Lung (tissue), 17 donors: ENCODE measurements at places on chromosomes 13 and 19. TPM values are rescaled to one million over a fixed set of nuclear protein-coding genes. Genes with fewer than 3 reads are reported as not detected.

GRCh38 chr19:11373885-11374432, 507 bp upstream of the SWSAP1 start:
- no peak for DNase-seq
- H3K4me1 ChIP-seq: peaks cover 17% of the 10 kb centered on the region
- H3K27me3 ChIP-seq: no peaks in the 10 kb centered on the region

GRCh38 chr19:7238051-7238450, 56.2 kb downstream of the INSR start:
- H3K36me3 ChIP-seq: no peaks in the 10 kb centered on the region
- H3K4me1 ChIP-seq: no peaks in the 10 kb centered on the region

- no peaks in the 10 kb centered on the region for H3K27me3 ChIP-seq
- no peak overlapping the region for H3K27ac ChIP-seq
- no peak for DNase-seq
- no peaks in the 10 kb centered on the region for H3K36me3 ChIP-seq
Observed at GRCh38 chr13:33345842-33346241, 60.3 kb upstream of the STARD13 start.

DNA sequence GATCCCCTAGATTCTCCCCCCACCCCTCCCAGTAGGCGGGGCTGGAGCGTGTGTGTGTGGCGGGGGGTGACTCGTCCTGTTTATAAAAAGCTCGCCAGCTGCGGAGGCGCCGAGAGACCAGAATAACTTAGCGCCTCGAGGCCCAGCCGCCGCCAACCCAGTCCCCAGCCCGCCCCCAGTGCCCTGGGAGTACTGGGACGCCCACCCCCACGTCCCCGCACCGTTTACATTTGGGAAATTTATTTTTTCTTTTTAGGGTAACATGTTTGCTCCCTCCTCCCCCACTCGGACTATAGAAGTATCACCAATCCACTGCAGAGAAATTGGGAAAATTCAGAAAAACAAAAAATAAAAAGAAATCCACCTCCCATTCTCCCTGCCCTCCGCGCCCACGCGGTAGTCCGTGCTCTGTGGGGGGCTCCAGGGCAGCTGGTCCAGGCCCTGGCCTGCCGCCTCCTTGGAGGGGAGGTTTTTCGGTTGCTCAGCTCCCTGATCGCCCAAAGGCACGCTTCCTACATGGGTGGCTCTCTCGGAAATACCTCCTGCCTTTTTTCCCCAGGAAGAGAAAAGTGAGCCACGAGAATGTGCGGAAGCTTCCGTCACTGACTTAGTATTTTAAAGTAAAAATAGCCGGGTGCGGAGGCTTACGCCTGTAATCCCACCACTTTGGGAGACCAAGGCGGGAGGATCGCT, 1.5 kb upstream of the RAB3A start:
- peaks cover 8% of the 10 kb centered on the region for H3K4me1 ChIP-seq
- peak overlapping the region; percentile 100 for H3K27ac ChIP-seq
- no peaks in the 10 kb centered on the region for H3K27me3 ChIP-seq
- no peaks in the 10 kb centered on the region for H3K36me3 ChIP-seq
- peak; percentile 88 for DNase-seq
- H3K4me3 ChIP-seq: no peak overlapping the region

GRCh38 chr19:30696514-30696913, 324.3 kb downstream of the ZNF536 start:
- H3K36me3 ChIP-seq: no peaks in the 10 kb centered on the region
- DNase-seq: peak; percentile 85
- no peak overlapping the region for H3K4me3 ChIP-seq
- H3K27me3 ChIP-seq: peaks cover 7% of the 10 kb centered on the region
- no peak overlapping the region for H3K27ac ChIP-seq

- no peaks in the 10 kb centered on the region for H3K27me3 ChIP-seq
- H3K27ac ChIP-seq: no peak within 1 kb of the TSS
- H3K4me1 ChIP-seq: peaks cover 22% of the 10 kb centered on the region
- no peak within 1 kb of the TSS for H3K4me3 ChIP-seq
Observed at GRCh38 chr19:56272161-56272798, at the start of gene EDDM13. Gene EDDM13 (plus strand): TSS chr19:56272748. CDS start chr19:56272835, 87 bp downstream.

DNA sequence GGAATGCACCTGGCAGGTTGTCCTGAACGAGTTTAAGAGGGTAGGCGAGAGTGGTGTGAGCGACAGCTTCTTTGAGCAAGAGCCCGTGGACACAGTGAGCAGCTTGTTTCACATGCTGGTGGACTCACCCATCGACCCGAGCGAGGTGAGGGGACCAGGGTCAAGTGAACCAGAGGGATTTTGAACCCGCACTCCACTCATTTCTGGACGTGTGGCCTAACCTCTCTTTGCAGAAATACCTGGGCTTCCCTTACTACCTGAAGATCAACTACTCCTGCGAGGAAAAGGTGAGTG, 1.7 kb downstream of the CATSPERG start:
- H3K4me1 ChIP-seq: no peaks in the 10 kb centered on the region
- peak overlapping the region; percentile 86 for H3K27ac ChIP-seq

ZNF682 gene
- 9.6 TPM for total RNA-seq

- no peaks in the 10 kb centered on the region for H3K4me1 ChIP-seq
- H3K27ac ChIP-seq: no peak overlapping the region
Observed at GRCh38 chr13:95298169-95298965, 2.9 kb downstream of the ABCC4 start.

DNA sequence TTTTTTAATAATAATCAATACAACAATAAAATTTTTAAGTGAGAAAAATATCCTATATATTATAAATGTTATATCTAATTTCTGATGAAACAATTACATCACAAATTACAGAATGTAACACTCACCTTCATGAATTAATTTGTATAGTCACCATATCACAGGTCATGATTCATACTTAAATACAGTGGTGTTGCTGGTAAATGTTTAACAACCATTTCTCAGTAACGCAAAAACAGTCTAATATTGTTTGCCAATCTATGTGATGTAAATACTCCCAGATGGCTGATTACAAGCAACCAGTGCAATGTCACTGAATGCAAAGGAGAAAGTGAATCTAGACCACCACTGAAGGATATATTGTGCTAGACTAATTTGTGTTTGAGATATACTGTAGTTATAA, 97.5 kb downstream of the DIAPH3 start:
- H3K36me3 ChIP-seq: no peaks in the 10 kb centered on the region
- H3K4me3 ChIP-seq: no peak overlapping the region
- no peaks in the 10 kb centered on the region for H3K27me3 ChIP-seq
- DNase-seq: no peak
- no peaks in the 10 kb centered on the region for H3K4me1 ChIP-seq
- H3K27ac ChIP-seq: no peak overlapping the region
